ENCODE measurements at places on chromosomes 1 and 21. TPM values are rescaled to one million over a fixed set of nuclear protein-coding genes. Genes with fewer than 3 reads are reported as not detected.

The PRKAA2 gene
- total RNA-seq: 8.1 TPM

The BTBD8 gene
- 3.7 TPM for total RNA-seq

The MORC3 gene
- total RNA-seq: 17.2 TPM

The ATP13A2 gene
- total RNA-seq: 93.1 TPM

GRCh38 chr1:218079820-218080219 lies 205.3 kb upstream of the RRP15 start:
- H3K4me3 ChIP-seq: no peak overlapping the region
- no peak overlapping the region for H3K27ac ChIP-seq
- H3K4me1 ChIP-seq: peaks cover 10% of the 10 kb centered on the region
- DNase-seq: no peak
- no peaks in the 10 kb centered on the region for H3K27me3 ChIP-seq
- no peaks in the 10 kb centered on the region for H3K36me3 ChIP-seq

- no peak for DNase-seq
- H3K4me1 ChIP-seq: no peaks in the 10 kb centered on the region
- H3K4me3 ChIP-seq: no peak overlapping the region
- H3K27me3 ChIP-seq: no peaks in the 10 kb centered on the region
- no peak overlapping the region for H3K27ac ChIP-seq
- H3K36me3 ChIP-seq: no peaks in the 10 kb centered on the region
Observed at GRCh38 chr1:210646258-210646616, 317.5 kb downstream of the HHAT start.

DNA sequence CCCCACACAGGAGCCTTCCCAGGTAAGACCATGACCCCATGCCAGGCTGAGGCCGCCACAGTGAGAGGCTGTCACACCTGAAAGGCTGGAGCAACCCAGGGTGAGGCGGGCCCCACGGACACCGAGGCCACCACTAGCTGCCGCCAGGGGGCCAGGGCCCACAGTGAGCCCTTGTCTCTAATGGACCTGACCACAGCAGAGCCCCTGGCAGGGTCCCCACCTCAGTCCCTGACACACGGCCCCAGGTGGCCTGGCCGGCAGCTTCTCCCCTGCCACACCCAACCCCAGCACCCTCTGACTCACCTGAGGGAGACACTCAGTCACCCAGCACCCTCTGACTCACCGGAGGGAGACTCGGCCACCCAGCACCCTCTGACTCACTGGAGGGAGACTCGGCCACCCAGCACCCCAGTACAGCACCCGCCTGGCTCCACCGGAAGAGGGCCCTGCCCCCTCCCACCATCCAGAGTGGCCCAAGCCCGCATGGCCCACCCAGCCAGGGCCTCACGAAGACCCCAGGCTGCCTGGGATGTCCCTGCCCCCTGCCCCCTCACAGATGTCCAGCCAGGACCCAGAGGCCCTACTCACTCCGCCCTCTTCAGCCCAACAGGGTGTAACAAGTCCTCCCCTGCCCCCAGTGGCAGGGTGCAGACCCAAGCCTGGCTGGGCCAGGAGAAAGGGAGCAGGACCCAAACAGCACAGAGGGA lies 4.4 kb downstream of the DVL1 start:
- peaks cover 14% of the 10 kb centered on the region for H3K36me3 ChIP-seq
- no peak overlapping the region for H3K27ac ChIP-seq
- H3K4me3 ChIP-seq: no peak overlapping the region
- peak; percentile 52 for DNase-seq

GRCh38 chr1:96039910-96040309 lies 681.7 kb upstream of the PTBP2 start:
- peaks cover 5% of the 10 kb centered on the region for H3K36me3 ChIP-seq
- no peaks in the 10 kb centered on the region for H3K27me3 ChIP-seq
- H3K27ac ChIP-seq: no peak overlapping the region
- DNase-seq: no peak

DNA sequence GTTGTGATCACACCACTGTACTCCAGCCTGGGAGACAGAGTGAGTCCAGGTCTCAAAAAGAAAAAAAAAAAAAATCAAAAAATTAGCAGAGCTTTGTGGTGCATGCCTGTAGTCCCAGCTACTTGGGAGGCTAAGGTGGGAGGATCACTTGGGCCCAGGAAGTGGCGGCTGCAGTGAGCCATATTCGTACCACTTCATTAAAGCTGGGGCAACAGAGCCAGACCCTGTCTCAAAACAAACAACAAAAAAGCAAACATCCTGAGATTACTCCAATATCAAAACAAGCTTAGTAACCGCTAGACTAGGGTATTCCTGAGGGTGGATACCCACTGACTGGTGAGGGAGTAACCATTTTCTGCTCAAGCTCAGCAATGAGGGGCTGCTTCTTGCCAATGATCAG lies 12.9 kb upstream of the THRAP3 start:
- H3K27me3 ChIP-seq: no peaks in the 10 kb centered on the region
- H3K4me3 ChIP-seq: no peak overlapping the region
- no peaks in the 10 kb centered on the region for H3K36me3 ChIP-seq
- DNase-seq: no peak
- no peak overlapping the region for H3K27ac ChIP-seq

- no peaks in the 10 kb centered on the region for H3K36me3 ChIP-seq
- H3K27me3 ChIP-seq: no peaks in the 10 kb centered on the region
- no peak overlapping the region for H3K4me3 ChIP-seq
- DNase-seq: peak; percentile 32
- 0 out of 2 replicates have a peak overlapping the region, but pooled peaks have one; percentile 27 for H3K27ac ChIP-seq
Observed at GRCh38 chr1:186463511-186463910, 2.6 kb upstream of the PDC start.

All from WTC11 (cell line).